T-helper 2 cell (primary cell): ENCODE measurements at places on chromosomes 5 and 9.

- no peak for DNase-seq
Observed at GRCh38 chr9:81719972-81720371, 30.6 kb upstream of the TLE1 start.

DNA sequence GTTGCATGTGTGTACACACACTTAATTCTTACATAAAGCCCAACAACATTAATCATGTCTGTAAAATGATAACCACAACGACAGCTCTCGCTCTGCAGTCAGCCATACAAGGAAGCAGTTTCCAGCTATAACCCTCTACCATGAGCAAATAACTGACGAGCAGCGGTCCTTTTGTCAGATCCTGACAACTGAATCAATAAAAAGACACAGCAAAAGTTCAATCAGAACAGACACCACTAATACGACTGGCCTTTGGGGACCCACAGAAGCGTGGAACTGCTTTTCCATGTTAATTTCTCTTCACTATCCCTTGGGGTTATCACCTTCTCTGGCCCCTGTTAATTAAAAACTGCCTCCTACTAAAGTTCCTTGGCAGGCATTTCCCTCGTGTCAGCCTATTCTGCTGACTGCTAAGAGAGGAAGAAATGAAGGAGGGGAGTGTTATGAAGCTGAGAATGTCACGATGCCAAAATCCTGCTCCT is 722.8 kb upstream of the GRAMD2B start:
- no peak for DNase-seq

GRCh38 chr9:128424268-128424780 is 3.7 kb downstream of the CERCAM start:
- DNase-seq = no peak

- no peak for DNase-seq
Observed at GRCh38 chr9:82670000-82670399, 392.9 kb downstream of the RASEF start.

DNA sequence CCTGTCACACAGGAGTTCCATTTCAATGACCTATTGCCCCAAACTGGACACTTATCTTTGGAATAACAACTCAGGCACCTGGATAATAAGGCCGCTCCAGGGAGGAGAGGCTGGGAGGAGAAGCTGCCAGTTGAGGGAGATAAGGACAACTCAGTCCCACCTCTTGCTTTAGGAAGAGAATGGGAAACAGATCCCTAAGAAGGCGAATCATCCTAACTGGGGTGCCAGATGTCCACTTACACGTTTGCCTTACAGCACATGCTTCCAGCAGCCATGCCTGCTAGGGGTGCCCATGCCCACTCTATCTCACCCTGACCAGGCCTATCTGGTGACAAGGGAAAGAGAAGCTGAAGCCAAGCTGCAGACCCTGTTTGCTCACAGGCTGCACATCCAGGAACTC is 6.5 kb downstream of the HK3 start:
- DNase-seq = no peak

DNA sequence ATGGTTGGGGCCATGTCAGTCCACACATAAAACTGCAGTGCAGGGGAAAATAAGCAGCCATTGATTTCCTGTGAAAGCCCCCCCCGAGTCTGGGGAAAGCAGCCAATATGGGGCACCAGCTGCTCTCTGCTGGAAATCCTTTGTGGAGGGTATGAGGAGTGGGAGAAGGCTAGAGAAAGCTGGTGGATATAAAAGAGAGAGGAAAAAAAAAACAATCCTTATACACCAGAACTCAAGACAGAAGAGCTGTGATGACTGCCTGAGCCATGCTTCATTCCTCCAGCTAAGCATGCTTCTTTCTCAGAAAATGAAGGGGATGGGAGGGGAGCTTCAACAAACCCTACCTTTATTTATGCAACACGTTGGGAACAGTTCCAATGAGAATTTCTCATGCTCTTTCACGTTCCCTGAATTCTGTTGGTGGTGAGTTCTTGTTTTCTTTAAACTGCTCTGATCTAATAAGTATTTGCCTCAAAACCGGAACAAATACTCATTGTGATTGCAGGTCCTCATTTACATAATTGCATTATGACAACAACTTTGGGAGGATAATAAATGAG is 688.0 kb upstream of the SEMA6A start:
- DNase-seq = no peak

DNA sequence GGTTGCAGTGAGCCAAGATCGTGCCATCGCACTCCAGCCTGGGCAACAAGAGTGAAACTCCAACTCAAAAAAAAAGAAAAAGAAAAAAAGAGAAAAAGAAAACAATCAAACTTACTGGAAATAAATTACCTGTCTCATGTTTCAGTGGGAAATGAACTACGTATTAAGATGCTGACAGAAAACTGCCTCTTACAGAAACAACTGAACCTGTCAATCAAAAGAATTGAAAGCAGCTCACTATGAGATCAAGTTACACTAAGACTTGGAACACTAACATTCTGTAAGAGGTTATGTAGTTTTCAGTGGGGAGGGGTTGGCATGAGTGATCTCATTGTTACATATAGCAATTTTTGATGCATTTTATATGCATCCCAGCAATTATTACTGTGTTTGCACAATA is 64.4 kb upstream of the SPATA31E1 start:
- no peak for DNase-seq

DNA sequence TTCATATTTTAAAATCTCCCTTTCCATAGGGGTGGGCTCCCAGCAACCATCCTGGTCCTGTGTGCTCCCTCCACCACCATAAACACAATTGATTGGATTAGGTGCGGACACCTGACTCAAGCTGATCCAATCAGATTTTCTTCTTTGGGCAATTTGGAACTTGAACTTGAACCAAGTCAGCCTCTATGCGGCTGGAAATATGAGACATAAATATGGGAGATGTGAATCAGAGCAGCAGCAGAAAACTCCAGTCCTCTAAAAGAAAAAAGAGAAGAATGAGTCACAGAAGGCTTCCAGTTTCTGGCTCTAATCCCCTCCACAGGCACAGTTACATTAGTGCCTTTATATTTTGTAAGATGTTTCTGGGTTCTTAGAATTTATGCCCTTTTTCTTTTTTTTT is 306.6 kb downstream of the MLLT3 start:
- no peak for DNase-seq

DNA sequence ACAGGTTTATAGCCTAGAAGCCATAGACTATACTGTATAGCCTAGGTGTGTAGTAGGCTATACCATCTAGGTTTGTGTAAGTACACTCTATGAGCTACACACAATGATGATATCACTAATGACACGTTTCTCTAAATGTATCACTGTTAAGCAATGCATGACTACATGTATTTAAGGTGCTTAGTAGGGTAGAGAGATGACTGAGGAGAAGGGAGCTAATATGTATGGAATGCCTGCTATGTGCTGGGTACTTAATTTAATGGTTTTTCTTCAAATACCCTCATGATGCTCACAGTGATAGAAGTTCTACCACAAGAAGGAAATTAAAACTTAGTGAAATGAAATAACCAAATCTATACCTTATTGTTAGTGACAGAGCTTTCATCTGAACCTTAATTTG is 1785.5 kb downstream of the EFNA5 start:
- DNase-seq = no peak

GRCh38 chr9:36102742-36103495 is 33.6 kb upstream of the GLIPR2 start:
- DNase-seq = peak; percentile 86

DNA sequence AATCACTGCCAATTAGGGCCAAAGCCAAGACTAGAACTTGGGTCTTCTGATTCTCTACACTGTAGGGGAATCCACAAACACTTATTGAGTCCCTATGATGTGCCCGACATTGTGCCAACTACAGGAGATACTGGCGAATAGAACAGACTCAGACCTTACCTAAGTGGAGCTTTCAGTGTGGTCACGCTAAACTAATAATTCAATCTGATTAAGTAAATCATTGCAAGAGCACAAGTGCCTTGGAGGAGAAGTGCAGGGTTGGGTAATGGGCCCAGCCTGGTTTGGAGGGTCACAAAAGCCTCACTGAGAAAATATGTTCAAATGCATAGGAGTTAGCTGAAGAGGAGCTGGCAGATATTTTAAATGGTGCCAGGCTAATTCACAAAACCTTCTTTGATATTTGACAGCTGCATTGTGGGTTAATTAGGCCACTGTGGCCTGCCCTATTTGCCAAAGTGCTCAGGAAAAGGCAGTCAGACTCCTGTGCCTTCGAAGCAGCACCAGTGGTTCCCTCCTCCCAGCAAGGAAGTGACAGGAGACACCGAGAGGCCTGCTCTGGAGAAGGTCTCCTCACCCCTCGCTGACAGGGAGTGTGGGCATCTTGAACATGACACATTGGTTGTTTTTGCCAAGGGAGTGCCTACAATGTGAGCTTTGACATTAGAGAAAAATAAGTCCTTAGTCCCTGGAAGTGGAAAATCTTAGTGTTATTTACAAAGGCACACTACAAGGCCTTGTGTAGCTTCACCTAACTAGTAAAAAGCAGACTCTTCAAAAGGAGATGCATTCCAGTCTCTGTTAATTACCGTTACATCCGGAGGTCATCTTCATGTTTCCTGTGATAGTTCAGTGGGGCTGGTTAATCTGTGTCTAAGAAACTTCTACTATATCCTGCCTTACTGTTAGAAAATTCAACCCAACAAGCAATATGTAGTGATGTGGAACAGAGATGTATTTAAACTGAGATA is 24.1 kb upstream of the TRAF1 start:
- no peak for DNase-seq

DNA sequence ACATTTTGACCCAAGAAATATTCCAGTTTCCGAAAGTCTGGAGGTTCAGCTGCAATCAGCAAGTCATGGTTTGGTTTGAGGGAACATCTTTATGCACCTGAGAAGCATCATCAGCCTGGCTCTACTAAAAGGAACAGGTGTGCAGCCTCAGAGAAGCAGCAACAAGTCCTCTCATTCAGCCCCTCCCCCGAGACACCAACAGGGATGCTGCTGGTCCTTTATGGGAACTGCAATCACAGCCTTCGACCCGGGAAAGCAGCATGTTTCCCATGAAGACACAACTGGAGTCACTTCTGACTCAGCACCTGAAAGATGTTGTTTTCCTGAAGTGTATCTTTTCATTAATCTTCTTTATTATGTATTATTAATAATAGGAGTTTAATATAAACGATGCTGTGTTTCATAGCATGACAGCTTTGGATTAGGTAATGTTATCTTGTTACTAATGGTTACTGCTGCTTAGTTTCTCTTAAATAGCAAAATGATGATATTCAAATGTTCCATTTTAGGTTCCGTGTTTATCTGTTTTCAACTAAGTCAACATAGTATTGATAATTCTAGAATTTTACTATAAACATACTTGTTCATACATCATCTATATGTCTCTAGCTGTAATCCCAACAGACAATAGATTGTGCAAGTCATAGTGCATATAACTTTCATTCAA is 15.6 kb upstream of the NREP start:
- no peak for DNase-seq

GRCh38 chr5:14915291-14915952 is 43.8 kb upstream of the ANKH start:
- DNase-seq = no peak

DNA sequence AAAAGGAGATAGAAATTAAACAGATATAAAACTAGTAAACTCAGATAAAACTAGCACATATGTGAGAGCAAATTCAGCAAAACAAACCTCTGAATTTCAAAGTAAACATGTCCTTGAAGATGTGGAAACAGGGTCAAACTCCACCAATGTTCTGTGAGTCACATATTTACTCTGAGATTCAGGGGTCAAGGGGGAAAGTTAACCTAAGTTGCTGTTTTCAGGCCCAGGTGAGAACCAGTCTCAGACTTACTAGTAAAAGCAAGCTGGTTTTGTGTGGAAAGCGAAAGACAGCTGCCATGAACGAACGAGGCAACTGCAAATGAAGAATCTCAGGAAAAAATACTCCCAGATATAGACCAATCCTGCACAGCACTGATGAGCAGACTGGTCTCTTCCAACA is 29.0 kb downstream of the PSMB7 start:
- no peak for DNase-seq

GRCh38 chr9:37293664-37294524 is 128.6 kb upstream of the GRHPR start:
- no peak for DNase-seq

GRCh38 chr9:137456061-137456863 is 2.9 kb downstream of the NSMF start:
- DNase-seq = no peak

DNA sequence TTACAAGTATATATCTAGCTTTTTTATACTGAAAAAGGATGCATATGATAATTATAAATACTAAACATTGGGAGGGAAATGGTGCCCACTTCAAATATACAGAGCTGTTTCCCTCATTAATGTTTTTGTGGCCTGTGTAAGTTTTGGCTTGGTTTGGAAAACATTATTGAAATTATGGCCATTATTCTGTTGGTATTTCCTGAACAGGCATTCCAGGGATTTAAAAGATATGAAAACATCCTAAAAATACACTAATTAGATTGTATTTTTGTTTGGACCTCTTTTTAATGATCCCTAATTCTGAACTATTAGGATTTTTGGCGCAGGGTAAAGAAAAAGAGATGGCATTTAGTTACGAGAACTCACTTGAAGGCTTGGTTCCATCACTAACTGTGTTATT is 50.9 kb downstream of the CLINT1 start:
- no peak for DNase-seq

DNA sequence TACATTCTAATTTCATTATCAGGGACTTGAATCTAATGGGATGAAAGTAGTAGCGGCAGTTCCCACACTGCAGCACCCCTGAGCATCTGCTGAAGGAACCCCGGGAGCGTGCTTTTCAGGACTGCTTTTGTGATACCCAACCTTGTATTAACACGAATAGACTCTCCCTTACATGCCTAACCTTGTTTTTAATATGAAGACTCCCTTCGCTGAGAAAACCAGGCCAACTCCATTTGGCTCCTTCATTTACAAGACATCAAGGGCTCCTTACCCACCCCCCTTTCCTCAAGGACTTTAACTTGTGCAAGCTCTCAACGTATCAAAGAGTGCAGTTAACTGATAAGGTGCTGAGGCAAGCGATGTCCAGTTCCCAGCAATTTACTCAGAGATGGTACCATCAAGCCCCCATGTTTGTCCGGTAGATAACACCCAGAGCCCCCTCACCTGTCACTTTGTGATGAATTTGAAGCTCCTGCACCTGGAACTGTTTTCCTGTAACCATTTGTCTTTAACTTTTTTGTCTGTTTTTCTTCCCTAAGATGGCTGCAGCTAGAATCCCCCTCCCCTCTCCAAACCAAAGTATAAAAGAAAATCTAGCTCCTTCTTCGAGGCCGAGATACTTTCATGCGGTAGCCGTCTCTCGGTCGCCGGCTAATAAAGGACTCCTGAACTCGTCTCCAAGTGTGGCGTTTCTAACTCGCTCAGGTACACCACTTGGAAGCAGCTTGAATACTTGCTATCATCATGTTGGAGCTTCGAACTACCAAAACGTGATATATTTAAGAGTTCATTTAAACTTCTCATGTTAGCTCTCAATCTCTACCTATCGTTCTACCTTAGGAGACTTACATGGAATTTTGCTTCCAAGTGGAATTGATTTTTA is 10.7 kb downstream of the HNRNPH1 start:
- no peak for DNase-seq

DNA sequence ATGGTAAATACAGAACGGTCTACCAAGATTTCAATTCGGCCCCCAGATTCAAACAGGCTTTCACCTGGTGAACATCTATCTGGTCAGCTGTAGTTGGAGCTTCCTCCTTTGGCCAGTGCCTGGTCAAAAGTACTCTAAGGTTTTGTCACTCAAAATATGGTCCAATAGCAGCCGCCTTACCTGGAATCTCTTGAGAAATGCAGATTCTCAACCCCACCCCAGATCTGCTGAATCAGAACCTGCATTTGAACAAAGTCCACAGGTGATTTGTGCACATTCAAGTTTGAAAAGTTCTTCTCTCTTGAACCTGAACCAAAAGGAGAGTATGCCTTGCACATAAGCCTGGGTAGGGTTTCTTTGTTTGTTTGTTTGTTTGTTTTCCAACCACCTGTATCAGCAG is 17.6 kb upstream of the WHRN start:
- DNase-seq = no peak
